ENCODE measurements at places on chromosomes 12 and 14.

GRCh38 chr12:97924122-97924521 lies 461.5 kb downstream of the RMST start:
- DNase-seq = no peak

- no peak for DNase-seq
These were observed 28.3 kb downstream of the KCTD10 start for GRCh38 chr12:109448707-109449390.

- DNase-seq = no peak
These were observed 1093.2 kb downstream of the TMEM121 start for GRCh38 chr14:106619606-106620005.

DNA sequence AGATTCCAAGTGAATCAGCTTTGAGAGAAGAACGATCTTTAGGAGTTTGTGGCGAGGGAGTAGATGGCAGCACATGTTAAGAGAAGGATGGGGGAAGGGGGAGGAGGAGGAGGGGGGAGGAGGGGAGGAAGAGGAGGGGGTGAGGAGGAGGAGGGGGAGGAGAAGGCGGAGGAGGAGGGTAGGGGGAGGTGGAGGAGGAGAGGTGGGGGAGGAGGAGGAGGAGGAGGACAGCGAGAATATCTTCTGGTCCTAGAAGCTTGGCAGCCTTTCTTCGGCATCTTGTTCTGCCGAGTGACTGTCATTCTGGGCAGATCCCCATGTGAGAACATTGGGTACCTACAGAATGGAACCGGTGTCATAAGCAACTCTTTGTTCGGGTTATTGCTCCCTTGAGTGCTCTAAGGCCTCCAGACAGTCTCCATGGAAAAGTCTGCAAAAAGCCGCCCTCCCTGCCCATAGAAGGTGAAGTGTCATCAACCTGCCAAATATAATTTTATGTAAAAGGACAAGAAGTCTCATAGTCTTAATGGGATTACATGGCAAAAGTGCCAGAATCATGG lies 6.9 kb downstream of the RFC5 start:
- DNase-seq = no peak

- DNase-seq = no peak
These were observed 29.1 kb downstream of the MOK start for GRCh38 chr14:102275866-102276265.

GRCh38 chr12:105271364-105271763 lies 35.4 kb upstream of the APPL2 start:
- DNase-seq = no peak

DNA sequence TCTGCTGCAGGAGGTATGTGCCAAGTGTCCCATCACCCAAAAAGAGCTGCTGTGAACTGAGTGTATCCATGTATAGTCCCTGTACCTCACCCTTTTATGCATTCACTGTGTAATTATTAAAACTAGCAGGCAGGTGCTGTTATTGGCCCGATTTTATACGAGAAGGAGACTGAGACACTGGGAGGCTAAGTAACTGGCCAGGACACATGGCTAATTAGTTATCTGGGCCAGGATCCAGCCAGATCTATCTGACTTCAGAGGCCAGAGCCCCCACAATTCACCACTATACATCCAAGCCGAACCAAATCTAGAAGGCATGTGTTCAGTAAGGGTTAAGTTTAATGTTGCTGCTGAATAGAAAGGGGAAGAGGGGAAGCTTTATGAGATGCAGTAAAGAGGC lies 73.4 kb downstream of the FRMD6 start:
- DNase-seq = no peak

DNA sequence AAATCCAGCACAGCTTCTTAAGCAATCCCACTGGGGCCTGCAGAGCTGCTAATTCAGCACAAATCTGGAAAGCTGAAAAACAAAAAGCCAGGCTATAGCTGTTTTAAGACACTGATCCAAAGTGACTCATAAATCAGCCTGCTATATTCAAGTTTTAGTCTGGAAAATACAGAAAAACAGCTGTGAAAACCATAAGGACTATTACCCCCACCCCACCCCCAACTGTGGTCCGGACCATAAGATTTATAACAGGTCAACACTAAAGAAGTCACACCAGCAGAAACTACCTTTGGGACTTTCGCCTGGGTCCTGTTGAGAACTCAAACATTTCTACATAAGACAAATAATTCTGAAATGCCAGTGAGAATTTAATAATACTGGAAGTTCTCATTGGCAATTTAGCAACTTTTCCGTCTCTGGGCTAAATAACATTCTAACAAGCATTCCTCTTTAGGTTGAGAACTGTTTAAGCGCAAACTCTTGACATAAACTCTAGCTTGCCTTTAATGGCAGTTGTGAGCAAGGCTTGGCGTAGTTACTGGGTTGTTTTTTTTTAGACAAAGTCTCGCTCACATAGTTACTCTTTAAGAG lies 3.3 kb downstream of the LRIG3 start:
- no peak for DNase-seq

DNA sequence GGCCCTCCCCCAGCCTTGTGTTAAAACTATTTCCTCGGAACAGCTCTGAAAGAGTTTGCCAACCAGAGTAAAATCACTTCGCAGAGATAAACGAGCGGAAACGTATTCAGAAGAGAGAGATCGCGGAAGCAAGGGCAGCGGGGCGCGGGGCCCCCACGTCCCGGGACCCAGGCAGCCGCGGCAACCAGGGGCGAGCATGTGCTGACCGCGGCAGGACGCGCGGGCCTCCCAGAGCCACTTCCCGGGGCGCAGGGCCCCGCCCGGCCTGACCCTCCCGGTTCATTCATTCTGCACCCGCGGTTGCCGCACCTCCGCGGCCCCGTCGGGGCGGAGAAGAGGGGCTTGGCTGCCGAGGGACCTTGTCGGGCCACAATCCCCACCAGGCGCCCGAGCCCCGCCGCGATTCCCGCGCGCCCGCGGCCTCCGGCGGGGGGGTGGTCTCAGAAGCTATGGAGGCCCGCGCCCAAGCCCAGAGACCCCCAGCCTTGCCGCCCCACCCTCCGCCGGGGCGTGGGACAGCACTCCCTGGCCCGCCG lies 598 bp downstream of the UBE2N start:
- no peak for DNase-seq

DNA sequence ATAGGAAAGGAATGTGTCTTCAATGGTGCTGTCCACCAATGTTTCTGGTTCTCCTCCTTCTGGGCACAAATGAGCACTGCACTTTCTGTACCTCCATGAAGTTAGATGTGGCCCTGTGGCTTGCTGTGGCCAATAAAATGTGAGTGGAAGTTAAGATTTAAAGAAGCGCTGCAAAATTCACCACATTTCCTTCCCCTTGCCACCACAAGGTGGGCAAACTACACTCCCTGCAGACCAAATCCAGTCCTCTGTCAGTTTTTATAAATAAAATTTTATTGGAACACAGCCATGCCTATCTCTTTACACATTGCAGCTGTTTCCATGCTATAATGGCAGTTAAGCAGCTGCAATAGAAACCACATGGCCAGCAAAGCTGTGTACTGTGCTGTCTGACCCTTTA lies 141.4 kb upstream of the TMPO start:
- no peak for DNase-seq

- no peak for DNase-seq
These were observed 74.9 kb upstream of the CPM start for GRCh38 chr12:69007855-69008351.

- DNase-seq = no peak
These were observed 76.6 kb upstream of the CNTN1 start for GRCh38 chr12:40615590-40615989.

DNA sequence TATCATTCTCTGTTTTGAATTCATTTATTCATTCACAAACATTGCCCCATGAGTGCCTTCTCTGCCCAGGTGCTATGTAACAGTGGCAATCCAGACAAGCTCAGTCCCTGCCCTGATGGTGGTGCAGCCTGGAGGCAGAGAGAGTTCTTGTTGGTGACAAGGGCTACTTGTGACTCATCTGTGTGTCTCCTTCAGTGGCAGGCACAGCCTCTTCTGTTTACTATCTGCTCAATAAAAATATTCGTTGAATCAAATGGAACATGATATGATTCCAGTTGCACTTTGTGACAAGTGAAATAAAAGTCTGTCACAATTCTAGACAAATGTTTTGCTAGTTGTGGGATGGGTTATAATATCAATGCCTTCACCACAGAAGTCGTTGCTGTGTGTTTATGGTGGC lies 20.6 kb upstream of the CPM start:
- no peak for DNase-seq

DNA sequence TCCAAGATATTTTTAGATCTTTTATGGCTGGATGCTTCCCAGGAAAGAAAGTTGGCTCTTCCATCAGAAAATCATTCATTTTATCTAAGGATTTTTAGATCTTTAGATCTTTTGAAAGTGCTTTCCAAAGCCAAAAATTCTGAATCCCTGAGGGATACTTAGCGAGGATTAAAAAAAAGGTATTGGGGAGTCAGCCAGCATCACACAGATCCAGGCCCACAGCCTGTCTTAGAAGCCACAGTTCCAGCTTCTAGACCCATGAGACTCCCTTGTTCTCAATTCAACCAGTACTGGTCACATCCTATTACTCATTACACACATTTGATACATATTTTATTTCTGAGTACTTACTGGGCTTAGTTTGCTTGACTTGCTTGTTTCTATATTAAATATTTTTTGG lies 49.9 kb downstream of the TSPAN8 start:
- no peak for DNase-seq

DNA sequence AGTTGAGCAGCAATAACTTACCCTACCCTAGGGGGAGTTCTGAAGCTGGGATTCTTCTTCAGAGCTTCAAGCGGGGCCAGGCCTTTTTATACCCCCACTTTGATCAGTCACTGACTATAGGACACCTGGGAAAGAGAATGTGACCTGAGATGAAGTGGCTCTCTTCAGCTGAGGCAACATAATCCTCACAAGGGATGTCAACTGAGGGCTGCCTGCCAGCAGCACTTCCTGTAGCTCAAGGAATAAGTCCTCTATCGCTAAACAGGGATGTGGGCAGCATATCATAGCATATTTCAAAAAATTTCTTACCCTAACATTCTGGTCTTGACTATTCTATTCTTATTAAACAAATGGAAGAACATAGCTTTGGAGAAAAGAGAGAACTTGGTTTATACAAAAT lies 17.4 kb downstream of the LGALS3 start:
- DNase-seq = no peak

- DNase-seq = peak; percentile 46
These were observed 3.8 kb upstream of the ARHGAP9 start for GRCh38 chr12:57483466-57483865.

- DNase-seq = no peak
These were observed 42.7 kb upstream of the NCOR2 start for GRCh38 chr12:124610021-124610612.

DNA sequence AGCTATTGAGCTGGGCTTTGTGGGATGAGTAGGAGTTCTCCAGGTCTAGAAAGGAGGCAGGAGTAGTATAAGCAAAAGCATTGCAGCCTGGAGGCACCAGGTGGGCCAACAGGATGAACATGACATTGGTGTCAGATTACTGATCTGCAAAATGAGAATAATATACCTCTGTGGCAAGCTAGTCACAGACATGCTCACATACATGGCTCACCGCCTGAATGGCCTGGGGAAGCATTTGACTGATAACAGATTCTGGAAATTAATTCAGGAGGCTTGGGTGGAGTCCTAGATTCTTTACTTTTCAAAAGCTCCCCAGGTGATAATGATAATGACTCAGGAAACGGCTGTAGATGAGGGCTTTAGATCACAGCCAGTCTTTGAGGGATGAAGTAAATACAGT lies 709 bp downstream of the TCL1B start:
- DNase-seq = no peak

DNA sequence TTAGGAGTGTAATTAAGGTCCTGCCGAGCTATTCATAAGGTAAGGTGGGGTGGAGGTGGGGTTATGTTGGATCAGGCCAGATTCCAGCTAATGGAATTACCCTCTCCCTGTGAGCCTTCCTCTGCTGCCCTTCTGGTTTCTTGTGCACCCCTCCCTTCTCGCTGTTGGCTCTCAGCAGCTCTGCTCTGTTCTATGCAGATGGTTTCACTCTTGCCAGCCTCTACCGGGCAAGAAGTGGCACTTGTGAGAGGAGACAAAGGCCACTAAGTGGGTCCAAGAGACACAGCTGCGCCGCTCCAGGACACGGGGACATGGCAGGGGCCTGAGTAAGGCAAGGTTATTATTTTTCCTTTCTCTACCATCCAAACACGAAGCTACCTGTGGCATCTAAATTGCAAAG lies 334.4 kb downstream of the EMP1 start:
- no peak for DNase-seq

DNA sequence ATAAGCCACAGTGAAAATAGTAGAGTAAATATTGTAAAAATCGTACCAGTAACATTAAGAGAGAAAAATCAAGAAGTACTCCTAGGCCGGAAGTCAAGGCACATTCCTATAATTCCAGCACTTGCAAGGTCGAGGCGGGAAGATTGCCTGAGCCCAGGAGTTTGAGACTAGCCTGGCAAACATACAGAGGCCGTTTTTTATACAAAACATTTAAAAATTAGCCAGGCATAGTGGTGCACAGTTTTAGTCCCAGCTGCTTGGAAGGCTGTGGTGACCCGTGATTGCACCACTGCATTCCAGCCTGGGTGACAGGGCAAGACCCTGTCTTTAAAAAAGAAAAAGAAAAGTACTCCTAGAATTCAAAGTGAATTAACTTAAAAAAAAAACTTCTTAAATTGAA lies 341.8 kb downstream of the C12orf50 start:
- peak; percentile 61 for DNase-seq

DNA sequence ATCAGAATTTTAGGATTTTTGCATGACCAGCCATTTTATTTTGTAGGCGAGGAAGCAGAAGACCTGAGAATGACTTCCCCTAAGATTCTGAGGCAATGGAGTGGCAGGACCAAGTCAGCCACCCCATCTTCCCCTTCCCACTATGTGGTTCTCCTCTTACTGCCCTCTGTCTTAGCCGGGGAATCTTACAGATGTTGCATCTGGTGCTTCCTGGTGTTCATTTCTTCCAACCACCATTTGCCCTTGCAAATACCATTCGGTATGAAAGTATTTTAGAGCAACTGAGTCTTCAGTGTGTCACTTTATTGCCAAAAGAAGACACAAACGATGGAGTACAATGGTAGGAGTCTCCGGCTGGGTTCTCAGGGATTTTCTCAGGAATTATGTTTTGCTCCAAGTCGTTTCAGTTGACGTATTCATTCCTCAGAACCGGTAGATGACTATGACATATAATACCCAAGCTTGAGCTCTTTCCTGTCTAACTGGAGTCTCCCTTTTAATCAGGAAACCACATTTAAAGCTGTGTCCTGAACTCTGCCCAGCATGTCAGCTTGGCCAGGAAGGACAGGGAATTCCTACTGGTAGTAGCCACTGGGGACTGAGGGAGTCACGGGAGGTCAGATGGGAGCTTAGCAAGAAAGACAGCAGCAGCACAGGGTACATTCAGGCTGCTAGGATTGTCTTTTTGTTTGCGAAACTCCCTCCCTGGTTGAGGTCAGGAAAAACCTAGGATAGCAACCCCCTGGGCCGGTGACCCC lies 87.0 kb downstream of the SAMD4A start:
- peak; percentile 88 for DNase-seq

DNA sequence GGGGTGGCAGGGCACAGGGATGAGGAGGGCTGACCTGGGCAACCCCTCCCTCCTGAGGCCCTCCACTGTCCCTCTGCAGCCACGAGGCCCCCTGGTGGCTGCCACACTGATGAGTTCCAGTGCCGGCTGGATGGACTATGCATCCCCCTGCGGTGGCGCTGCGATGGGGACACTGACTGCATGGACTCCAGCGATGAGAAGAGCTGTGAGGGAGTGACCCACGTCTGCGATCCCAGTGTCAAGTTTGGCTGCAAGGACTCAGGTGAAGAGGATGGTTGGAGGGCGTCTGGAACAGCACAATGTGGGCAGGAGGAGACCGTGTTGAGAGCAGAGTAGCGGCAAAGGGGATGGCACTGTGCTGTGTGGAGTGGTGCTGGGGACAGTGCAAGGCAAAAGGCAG lies 25.7 kb upstream of the LRP1-AS start:
- no peak for DNase-seq

All from A172 (cell line).